ENCODE measurements at places on chromosomes 4 and X.
A peak's percentile ranks its signal among the peaks of the same experiment; 100 is the strongest.

DNA sequence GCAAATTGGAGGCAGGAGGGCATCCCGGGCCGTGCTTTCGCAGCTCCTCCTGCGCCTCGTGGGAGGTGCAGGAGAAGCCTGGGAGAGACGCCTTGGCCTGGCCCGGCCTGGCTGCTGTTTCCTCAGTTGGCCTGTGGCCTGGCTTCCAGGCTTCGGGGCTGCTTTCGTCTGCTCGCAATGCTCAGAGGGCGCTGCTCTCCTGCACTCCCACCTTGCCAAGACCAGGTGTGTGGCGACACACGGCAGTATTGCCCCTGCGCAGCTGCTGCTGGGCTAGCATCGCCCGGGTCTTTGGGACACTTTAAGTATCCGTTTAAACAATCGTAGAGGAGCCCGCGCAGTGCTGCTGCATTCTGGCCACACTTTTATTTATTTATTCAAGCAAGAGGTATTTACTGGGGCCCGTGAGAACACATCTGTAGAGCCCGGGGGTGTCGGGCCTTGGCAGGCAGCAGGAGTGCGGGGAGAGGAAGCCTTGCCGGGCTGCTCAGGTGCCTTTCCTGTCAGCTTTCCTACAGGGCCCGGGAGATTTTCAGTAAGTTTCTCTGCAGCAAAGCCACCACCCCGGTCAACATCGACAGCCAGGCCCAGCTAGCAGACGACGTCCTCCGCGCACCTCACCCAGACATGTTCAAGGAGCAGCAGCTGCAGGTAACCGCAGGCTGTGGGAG lies 26.2 kb upstream of the HGFAC start:
- no peak for DNase-seq

GRCh38 chr4:162282684-162283083 lies 118.9 kb upstream of the FSTL5 start:
- no peak for DNase-seq

- DNase-seq, result no peak
These were observed 31.1 kb downstream of the IL13RA1 start for GRCh38 chrX:118758511-118758910.

DNA sequence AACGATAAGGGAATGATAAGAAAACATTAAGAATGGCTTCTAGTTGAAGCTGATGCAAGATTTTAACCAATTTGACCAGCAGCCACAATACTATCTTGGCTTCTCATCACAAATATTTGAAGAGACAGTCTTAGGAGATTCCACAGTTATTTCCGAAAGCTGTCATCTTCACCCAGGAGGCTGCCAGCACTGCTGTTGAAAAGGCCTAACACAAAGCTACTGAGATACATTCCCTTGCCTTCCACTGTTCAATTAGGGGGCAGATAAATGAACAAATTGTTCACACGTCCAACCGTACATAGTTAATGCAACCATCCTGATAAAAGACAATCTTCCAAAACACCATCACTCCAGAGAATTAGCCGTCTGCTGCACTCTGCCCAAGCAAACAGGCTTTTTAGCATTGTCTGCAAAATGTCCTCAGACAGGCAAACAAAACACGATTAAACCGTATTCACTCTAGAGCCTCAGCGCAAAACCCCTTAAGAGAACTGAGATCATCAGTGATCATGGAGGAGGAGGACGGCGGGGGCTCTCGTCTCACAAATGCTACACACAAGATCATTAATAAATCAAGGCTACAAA lies 189.8 kb upstream of the PSAPL1 start:
- no peak for DNase-seq

GRCh38 chr4:830601-831482 lies 4.9 kb upstream of the CPLX1 start:
- DNase-seq, result no peak

GRCh38 chr4:52989865-52990264 lies 127.7 kb downstream of the RASL11B start:
- DNase-seq, result no peak

GRCh38 chr4:187108845-187109244 lies 385.2 kb upstream of the FAT1 start:
- no peak for DNase-seq

DNA sequence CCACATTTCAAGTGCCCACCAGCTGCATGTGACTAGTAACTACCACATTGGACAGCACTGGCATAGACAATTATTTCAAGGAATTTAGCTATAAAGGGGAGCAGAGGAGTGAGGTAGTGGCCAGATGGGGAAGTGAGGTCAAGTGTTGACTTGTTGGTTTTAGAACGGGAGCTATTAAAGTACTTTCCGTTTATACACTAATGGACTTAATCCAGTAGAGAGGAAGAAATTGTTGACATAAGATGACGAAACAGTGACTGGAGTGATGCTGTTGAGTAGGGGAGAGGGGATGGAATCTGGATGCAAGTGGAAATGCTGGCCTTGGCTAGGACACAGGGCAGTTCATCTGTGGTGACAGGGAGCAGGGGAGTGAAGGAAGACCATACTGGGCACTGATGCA lies 154.4 kb downstream of the AMMECR1 start:
- DNase-seq, result no peak

DNA sequence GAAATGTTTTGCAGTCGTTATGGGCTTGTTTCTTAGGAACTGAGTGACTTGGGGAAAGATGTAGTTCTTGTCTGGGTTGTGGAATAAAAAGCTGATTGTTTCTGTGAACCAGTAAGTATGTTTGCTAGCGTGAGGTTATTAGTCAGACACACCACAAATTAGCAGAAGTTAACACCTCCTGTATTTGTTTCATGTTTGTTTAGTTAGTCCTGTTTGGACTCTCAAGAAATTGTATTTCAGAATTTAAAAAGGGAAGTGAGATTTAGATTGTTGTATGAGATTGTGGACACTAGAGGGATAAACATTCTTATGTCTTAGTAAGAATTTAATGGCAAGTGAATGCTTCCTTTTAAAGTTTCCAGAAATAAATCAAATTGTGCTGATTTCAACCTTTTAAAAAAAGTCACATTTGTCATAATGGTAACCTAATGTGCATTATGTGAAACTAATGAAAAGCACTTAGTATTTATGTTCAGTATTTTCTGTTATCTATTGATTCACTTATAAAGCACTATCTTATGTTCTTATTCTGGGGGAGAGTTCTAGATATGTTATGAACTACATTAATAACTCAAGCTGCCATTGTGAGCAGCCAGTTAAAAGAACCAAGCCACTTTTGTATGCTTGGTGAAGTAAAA lies 25.6 kb downstream of the ATP10D start:
- DNase-seq, result no peak

- no peak for DNase-seq
These were observed 32.6 kb downstream of the DCK start for GRCh38 chr4:71026086-71026485.

- DNase-seq, result no peak
These were observed 141.0 kb downstream of the PDHA2 start for GRCh38 chr4:95980877-95981360.

- DNase-seq, result no peak
These were observed 5.7 kb upstream of the PLCXD1 start for GRCh38 chrX:275476-275966.

GRCh38 chr4:45324455-45325417 lies 598.4 kb upstream of the GNPDA2 start:
- DNase-seq, result no peak

- DNase-seq, result no peak
These were observed 649.7 kb downstream of the GRID2 start for GRCh38 chr4:92953462-92953861.

- DNase-seq, result no peak
These were observed 35.4 kb downstream of the FUNDC1 start for GRCh38 chrX:44507292-44507691.

- DNase-seq, result peak; percentile 75
These were observed at the start of gene AFF1 for GRCh38 chr4:86934771-86935565. Gene AFF1, plus strand, starts transcription at chr4:86935011. Its CDS starts 13,523 bp downstream, at chr4:86948534.

- DNase-seq, result no peak
These were observed 85.3 kb downstream of the DCAF8L2 start for GRCh38 chrX:27675493-27675892.

- DNase-seq, result no peak
These were observed 197.1 kb downstream of the RASL11B start for GRCh38 chr4:53059256-53059655.

GRCh38 chr4:51853027-51853682 lies 10.2 kb downstream of the DCUN1D4 start:
- DNase-seq, result no peak

DNA sequence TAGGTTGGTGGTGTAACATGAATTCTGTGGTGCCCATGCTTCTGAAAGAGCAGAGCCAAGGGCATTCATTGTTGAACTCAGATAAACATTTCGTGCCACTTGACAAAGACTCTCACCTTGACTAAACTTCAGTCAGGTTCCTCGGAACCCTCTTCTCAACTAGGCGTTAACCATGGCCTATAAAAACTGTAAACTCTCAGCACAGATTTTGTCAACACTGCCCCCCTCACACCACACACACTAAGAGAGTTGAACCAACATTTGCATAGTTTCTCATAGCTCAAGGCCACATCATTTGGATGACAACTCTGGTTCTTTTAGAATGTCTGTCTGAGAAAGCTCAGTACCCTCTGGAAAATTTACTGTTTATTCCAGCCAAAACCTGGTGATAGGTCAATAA lies 28.1 kb downstream of the CASP6 start:
- DNase-seq, result no peak

GRCh38 chrX:134374910-134375309 lies 85.1 kb upstream of the HPRT1 start:
- no peak for DNase-seq

DNA sequence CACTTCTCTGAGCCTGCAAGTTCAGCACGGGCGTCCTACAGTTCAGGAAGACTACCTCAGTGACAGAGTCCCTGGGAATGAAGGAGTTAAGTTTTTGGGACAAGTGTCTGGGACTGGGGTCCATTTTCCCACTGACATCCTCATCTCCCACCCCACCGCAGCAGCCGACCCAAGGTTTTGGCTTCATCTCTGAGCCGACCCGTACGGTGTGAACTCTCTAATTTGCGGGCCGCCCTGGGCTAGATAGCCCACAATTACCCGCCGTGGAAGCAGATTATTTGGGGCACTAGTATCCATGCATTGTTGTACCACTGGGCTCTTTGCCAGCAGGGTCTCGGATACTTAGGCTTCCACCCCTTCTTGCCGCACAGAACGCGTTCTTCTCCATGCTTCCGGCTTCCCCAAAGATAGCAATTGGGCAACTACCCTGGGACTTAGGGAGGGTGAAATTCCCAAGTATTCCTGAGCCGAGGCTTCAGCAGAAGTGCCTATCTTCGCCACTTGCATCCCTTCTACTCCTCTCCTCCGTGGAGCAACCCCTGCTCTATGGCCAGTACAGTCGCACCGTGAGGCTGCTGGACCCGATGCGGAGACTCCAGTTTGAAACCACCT lies 2.4 kb downstream of the IL1RAPL2 start:
- DNase-seq, result no peak

GRCh38 chr4:103359900-103360299 lies 161.8 kb upstream of the CENPE start:
- no peak for DNase-seq

GRCh38 chr4:187158003-187158402 lies 434.3 kb upstream of the FAT1 start:
- no peak for DNase-seq

GRCh38 chr4:168150420-168151050 lies 58.2 kb downstream of the ANXA10 start:
- no peak for DNase-seq

DNA sequence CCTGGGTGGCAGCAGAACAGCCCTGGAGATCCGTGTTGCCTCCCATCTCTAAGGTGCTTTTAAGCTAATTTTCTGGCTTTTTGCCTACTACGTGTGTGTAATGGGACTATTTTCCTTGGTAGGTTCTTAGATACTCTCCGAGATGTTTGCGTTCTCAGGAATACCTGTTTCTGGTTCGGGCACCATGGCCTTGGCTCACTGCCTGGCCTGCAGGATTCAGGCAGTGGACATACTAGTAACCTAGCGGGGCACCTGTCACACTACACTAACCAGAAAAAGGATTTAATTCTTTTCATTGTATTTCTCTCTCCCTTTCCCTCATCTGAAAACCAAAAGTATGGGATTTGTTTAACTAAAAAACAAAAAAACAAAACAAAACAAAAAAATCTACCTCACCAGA lies 29.2 kb downstream of the FHIP1A start:
- no peak for DNase-seq

DNA sequence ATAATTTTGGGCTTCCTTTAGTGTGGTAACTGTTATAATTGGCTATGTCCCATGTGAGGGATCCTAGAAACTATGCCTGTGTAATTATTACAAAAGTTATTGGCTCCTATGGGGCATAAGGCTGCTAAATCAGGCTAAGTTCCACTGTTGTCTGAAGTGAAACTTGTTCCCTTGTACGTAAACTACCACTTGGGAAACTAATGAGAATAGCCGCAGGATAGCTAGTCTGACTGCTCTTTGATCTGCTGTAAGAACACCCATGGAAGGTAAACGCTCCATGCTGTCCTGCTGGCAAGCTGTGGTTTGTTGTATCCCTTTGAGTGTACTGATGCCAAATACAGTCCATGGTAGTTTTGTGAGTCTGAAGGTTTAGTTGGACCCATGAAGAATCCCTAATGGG lies 9.3 kb upstream of the MAOA start:
- DNase-seq, result no peak

- no peak for DNase-seq
These were observed 283.9 kb upstream of the AGA start for GRCh38 chr4:177726111-177726510.

DNA sequence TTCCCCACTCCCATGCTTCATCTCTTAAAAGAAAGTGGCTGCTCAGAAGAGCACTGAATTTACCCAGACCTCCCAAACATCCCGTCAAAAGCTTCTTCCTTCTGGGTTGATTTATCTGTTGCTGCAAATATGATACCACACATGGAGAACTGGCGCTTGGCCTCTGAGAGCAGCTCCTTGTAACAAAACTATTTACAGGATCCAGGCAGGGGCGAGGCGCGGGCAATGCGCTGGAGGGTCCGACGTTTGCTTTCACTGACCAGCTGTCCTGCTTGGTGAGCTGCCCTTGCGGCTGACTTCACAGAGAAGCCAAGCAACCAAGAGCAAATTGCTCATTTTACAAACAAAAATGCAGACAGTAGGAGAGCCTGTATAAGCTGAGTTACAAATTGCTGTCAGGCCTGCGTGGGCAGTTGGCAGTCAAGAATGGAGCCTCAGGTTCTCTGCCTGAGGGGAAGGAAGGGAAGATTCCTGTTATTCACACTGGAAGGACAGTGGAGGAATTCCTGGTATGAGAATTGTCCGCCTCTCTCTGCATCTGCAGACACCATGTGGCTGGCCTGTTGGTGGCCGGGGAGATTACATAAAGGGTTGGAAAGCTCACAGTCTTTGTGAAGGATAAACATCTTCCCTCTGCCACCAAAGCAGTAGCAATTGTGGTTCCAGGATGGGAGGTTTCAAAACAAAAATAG lies 192.2 kb upstream of the LEF1 start:
- DNase-seq, result no peak

GRCh38 chr4:139316733-139317132 lies 14.5 kb upstream of the NDUFC1 start:
- no peak for DNase-seq

- no peak for DNase-seq
These were observed 7.0 kb downstream of the SFRP2 start for GRCh38 chr4:153781717-153782416.

DNA sequence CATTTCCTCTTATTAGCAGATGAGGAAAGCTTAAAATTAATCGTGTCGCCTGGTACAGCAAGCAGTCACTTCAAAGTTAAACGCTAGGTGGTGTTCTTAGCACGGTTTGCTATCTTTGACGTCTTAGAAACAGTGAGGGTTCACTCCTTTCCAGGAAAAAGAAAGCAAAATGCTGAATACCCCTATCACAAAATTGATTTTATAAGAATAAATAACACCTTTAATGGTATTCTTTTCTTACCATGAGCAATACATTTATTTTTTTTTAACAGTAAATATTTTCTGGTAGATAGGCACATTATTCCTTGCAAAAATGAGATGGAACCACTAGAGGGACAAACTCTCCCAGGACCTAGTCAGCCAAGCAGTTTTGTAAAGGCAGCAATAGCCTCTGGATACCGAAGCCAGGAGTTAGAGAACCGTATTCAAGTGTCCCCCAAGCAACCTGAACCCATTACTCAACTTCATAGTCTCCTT lies 153.9 kb downstream of the KDR start:
- DNase-seq, result no peak

Measured in stimulated activated CD8-positive, alpha-beta memory T cell treated with anti-CD3 and anti-CD28 coated beads, Interleukin-4, amount 100 ng/mL, for 4 hours (primary cell).